ENCODE measurements at places on chromosomes 5 and 9.

DNA sequence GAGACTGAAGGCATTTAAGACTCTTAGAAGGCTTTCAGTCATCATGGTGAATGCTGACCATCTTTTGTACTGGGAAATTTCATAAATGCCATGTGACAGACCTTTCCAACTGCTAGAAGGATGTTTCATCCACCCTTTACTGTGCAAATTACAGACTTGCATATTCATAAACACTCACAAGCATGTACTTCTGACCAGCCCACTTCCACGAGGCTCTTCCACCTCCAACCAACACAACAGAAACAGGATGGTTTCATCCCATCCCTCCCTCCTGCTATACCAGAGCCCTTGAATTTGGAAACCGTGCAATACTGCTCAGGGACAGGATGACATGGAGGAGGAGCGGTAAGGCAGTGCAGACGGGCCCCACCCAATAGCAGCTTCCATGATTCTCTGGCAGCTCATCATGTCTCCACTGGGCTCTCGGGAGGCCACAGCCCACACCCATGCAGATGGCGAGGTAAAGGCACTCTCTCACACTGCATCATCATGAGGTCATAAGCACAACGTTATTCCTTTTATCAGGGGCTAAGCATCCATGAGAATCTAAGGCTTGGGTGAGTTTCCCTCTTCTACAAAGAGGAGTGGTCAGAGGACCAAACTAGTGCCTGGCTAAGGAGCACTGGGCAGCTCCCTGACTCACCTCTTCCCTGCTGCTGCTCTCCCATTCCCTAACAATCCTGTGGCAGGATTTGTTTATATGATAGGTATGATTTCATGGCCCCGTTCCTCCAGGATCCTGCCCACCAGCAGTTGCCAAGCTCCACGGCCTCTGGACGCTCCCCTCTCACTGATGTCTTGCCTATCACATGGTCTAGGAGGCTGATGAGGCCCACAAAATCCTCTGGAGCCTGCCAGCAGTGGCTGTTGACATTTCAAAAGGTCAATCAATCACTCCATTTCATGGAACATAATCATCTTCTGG, 94.4 kb upstream of the FSTL4 start:
- no peak for DNase-seq

- DNase-seq = no peak
Measured at GRCh38 chr9:126097679-126098078, 228.9 kb upstream of the MVB12B start.

DNA sequence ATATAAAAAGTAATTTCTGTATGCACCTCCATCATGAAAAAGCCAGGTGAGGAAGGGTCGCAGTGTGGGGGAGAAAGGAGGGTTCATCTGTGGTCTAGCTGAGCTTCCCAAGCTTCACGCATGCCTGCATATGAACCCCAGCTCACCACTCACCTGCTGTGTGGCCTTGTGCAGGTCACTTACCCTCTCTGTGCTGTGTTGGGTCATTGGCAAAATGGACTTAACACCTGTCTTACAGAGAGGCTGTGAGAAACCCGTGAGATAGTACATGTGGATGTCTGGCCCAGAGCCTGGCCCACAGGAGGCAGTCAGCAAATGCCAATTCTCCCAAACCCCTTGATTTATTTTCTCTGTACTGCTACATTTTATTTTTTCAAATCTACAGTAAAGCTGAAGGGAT, 88.9 kb downstream of the GABBR2 start:
- no peak for DNase-seq

- DNase-seq = no peak
Measured at GRCh38 chr9:68515326-68516017, 25.2 kb downstream of the TMEM252 start.

GRCh38 chr5:102718819-102719218, 36.3 kb upstream of the PAM start:
- no peak for DNase-seq

- DNase-seq = no peak
Measured at GRCh38 chr5:128349044-128349858, 188.8 kb downstream of the FBN2 start.

- no peak for DNase-seq
Measured at GRCh38 chr9:120947222-120947621, 20.6 kb upstream of the TRAF1 start.

- DNase-seq = no peak
Measured at GRCh38 chr9:88497224-88497623, 37.8 kb upstream of the NXNL2 start.
